ENCODE measurements at places on chromosomes 6 and 20.

- no peak for DNase-seq
Observed at GRCh38 chr6:91031581-91031980, 444.7 kb upstream of the MAP3K7 start.

DNA sequence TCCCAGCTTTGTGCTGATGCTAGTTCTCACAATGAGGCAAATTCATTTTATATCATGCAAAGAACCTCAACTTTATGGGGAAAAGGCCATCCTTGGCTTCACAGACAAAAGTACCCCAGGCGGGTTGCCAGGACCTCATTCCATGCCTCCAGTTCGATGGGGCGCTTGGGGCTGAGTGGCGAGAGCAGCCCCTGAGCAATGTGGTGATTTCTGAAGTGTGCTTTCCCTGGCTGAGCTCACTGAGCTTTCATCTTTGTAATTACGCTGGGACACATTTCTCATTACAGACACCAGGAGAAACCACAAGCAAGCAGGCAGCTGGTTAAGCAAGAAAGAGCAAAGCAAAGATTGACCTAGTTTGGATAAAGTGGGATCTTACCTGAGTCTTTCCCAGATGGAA is 301.5 kb upstream of the CDH4 start:
- no peak for DNase-seq

- DNase-seq, result no peak
Observed at GRCh38 chr20:35312318-35312717, 20.1 kb upstream of the FAM83C start.

DNA sequence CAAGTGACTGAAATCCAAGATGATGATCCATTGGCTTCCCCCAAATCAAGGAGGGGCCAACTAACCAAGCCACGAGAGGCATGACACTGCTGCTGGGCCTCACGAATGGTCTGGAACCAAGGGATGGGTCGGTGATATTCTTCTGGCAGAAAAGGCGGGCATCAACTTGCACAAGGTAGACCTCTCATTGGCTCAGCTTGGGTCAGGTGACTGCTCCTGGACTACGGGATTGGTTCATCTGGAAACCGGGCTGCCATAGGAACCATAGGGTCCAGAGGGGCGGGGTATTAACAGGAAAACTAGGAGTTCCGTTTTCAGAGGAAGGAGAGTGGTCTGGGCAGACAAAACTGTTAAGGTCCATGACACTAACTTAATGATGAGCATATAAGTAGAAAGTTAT is 100.9 kb downstream of the TFAP2C start:
- no peak for DNase-seq

- DNase-seq, result no peak
Observed at GRCh38 chr20:25064561-25065071, 6.7 kb upstream of the ACSS1 start.

DNA sequence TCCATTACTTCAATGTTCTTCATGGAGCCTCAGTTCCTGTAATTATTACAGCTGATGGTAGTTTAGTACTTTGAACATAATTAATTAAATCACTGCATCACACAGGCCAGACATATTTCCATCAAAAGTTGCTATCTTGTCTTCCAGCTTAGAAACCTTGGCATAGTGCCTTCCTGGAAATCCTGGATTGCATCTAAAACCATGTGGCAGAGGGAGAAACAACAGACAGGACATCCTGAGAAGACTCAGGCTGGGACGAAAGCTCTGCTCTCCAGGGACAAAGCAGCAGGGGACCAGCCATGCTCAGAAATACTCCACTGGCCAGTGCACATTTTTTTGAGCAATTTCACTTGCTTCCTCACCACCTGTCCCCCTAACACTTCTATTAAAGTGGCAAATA is 55.3 kb downstream of the TBX18 start:
- DNase-seq, result no peak

DNA sequence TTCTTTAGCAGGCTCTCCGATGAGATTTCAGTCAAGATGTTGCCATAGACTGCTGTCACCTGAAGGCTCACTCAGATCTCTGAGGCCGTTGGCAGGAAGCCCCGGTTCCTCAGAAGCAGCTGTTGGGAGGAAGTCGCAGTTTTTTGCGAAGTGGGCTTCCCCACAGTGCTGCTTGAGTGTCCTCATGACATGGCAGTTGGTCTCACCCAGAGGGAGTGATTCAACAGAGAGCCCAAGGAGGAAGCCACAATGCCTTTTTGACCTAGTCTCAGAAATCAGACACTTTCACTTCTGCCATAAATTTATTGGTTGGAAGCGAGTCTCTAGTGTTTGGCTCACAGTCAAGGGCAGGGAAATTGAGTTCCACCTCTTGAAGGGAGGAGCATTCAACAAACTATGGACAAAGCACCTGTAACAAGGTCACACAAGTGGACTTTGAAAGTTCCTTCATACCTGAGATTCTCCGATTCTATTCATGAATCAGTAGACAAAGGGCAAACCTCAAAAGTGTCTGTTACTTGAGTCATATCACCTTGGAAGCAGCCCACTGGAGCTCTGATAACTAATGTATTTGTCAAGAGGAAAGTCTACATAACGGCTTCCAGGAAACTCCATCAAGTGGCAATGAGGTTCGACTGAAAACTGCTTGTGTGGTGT is 208.3 kb downstream of the TASP1 start:
- DNase-seq, result no peak

All from GOT3 (cell line).